ENCODE measurements at places on chromosomes 5 and 9.

- DNase-seq, result peak; percentile 64
These were observed 71.2 kb upstream of the PARP8 start for GRCh38 chr5:50595199-50595598.

GRCh38 chr5:154267516-154267915 is 77.0 kb downstream of the GALNT10 start:
- DNase-seq, result no peak

DNA sequence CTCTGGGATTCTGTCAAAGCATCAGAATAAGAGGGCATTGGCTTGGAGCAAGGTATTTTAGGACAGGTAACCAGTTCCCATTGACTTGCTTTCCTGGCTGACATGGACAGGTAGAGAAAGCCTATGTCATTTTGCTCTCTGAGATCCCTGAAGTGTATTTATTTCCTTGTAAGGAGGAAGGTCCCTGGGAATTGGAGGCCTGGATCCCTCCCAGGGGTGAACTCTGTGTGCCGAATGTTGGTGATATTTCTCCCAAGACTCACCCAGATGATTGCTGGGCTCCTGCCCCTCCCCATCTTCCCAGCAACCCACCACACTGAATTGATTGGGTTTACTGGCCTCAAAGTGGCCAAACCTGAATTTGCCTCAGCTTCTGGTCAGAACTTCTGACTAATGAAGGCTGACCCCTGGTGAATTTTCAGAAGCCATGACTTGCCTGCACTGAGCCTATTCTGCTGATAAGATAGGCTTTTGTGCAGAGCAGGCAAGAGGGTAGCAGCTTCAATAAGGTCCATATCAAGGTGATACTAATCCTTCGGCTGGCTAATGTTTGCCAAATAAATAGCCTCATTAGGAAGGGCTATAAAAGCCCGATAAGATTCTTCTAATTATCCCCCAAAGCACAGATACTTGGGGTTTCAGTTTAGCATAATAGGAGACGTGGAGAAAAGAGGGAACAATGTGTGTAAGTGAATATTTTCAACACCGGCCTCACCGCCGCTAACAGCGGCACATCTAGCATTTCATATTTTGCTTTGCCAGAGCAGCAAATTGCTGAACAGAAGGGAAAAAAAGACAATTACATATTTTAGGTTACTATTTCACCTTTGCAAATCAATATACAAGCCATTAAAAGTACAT is 152.9 kb upstream of the PITX1 start:
- DNase-seq, result no peak

DNA sequence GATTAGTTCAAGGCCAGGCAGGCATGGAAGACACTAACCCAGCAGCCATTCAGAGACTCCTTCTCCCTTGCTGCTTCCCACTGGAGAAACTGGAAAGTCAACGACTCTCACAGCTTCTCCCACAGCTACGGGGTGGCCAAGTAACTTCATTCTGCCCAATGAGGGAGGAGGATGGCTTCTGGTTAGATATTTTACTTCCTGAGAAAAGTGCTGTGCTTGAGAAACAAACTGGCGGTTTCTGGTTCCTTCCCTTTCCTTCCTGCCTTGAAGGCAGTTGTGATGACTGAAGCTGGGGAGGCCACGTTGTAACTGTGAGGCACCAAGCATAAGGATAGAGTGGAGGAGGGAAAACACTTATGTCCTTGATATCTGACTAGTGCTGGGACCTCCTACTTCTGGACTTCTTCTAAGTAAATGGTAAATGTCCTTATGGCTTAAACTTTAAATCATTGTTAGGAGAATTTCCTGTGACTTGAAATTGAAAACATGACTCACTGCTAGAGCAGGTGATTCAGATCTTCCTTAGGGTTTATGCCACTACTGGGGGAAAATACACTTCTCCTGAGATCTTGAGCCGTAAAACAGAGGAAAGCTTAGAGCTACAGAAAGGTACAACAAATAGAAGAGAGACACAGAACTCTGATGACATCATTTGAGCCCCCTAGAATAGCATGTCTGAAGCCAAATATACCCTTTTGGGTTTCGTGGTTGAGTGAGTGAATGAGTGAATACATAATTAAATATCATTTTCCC is 3.1 kb upstream of the GNPDA1 start:
- DNase-seq, result peak; percentile 98

DNA sequence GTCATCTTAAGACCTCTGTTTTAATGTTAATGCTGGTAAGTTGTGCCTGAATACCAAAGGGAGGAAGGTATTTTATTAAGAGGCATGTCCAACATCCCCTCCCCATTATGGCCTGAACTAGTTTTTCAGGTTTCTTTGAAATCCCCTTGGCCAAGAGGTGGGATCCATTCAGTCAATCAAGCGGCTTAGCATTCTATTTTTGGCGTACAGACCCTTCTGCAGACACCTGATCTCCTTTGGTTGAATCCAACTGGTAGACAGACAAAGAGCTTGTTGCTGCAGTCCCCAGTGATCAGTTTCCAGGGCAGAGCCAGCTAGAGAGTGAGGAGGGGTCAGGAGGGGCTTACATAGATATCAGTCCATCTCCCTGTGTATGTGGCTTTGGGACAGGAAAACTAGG is 7.9 kb upstream of the KCNMB1 start:
- DNase-seq, result no peak

DNA sequence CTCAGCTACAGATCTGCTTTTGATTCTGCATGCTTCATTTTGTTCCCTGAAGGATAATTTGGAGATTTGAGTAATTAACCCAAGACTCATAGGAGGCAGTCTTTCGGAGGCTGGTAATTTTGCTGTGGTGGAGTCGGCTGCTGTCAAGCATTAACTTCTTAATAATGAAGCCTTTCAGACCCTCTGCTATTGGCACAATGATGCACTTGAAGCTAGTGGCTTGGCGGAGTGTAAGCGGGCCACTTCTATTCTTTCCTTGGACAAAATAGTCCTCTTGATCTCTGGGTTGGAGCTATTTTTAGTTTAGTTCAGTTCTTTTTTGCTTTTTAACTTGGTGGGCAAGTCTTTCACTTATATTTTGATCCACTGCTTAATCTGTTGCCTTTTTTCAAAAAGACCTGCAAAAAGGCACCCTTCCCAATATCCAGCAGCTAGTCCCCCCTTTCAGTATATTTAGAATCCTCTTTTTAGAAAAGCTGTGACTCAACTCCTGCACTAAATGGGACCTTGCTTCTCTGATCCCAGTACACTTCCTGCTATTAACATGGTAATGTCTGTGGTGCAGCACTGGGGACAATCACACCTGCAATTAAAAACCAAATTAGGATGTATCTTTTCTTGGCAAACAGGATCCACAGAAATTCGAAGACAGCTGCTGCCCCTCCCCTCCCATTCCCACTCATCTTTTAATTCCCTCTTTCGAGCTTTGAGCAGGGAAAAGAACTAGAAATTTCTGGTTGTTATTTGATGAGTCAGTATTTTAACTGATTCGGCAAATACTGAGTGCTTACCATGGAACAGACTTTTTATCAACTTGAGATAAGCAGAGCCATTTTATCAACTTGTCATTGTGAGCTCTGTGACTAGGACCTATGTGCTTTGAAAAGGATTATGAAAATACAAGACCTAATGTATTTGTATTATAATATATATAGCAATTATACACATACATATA is 169.4 kb upstream of the ANKRD55 start:
- no peak for DNase-seq

DNA sequence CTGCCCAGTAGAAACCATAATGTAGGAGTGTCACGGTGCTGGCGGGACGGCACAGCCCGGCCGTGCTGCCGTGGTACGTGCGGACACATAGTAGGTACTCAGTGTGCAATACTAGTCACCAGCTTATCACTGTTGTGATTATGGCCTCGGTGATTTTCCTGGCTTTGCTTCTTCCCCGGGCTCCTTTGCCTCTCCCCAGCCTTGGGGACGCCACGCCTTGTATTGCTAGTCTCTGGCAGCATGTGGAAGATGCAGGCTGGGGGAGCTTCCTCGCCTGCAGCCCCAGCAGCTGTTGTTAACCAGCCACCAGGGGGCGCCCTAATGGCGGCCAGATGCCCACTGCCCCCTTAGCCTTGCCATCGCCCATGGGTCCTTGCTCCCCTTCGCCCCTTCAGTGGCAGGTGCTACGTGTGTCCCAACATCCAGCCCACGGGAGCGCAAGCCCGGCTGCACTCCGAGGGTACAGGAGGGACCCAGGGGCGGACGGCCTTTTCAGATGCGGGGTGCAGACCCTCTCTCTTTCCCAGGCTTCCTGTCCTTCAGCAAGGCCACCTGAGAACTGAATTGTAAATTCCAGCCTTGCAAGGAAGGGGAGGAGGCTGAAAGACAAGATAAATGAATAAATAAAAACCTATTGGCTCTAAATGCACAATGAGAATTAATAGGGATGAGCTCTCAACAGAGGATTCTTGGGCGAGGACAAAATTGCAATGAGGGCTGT is 8.0 kb downstream of the NTNG2 start:
- DNase-seq, result peak; percentile 42

DNA sequence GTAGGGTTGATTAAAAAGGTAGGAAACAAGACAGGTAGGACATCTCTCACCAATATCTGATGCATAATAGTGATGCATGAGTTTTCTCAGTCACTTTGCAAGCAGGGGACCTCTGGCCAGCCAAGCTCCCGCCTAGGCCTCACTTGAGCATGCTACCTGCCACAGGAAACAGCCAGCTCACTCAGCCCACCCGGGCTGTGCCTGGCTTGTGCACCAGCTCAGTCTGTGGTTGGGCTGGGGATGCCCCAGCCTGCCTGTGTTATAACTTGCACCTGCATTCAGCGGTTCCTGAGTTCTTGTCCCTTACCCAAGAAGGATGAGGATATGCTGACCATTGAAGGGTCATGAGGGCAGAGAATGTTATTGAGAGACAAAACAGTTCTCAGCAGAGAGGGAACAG is 172.8 kb upstream of the PLCXD3 start:
- no peak for DNase-seq

GRCh38 chr9:96383165-96383942 is at the start of gene SLC35D2:
Gene SLC35D2 (minus strand): TSS chr9:96383711. CDS start chr9:96383634, 77 bp downstream.
- DNase-seq, result peak; percentile 23

DNA sequence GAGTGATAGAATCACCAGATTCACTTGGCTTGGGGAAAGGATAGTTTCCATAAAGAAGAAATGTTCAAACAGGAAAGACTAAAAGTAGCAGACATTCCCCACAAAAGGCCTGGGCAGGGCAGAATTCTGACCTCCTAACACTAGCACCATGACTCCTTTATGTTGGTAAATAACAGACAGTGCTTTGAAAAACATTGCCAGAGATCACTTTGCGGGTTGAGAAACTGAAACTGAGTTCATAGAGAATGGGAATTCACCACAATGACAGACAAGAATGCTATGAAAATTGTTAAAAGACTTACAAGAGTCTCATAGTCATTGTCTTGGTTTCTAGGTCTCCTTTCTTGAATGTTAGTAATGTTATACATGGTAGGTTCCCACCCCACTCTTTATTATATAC is 172.5 kb upstream of the GLRA1 start:
- no peak for DNase-seq

DNA sequence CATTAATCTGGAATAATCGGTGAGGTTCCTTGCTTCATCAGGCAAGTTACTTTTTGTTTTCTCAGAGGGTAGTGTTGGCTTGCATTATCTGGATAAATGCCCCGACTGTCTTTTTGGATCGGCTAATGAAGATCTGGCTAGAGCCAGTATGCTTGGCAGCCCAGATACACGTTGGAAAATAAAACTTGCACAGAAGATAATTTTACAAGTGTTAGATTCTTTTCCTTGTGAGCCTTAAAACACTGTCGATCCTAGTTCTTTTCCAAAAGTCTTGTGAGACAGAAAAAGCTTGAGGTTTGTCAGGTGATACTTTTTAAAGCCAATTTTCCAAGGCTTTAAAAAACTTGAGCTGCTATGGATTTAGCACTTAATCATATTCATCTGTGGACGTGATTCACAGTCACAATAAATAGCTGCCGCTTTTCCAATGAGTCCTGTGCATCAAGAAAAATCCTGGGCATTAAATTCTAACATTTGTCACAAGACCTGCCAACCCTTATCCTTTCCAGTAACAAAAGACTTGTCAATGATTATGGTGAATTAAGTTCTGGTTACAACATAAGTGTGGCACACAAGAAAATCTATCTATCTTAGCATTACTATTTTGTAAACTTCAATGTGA is 68.5 kb downstream of the PRLR start:
- no peak for DNase-seq

DNA sequence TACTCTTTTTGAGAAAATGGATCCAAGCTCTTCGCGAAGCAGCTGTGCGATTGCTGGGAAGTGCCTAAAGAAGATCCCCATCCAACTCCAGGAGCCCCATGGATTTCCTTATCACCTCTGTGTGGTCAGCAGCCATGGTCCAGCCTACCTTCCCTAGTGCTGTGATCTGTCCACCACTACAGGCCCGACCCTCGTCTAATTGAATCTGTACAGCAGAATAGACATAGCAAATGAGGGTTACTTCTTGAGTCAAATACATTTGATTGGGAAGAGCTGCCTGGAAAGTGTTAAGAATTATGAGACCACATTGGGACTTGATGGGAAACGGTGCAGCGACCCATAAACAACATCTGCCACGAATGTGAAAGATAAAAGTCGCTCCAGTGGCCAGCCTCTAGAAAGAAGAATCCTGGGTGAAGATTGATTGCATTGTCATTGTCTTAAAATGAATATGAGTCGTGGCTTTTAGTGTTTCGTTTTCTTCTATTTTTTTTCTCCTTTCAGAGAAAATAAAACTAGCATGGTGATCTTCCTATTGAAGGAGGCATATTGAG is 118.4 kb downstream of the PAM start:
- DNase-seq, result no peak

GRCh38 chr5:6722015-6722414 is 8.8 kb downstream of the TENT4A start:
- no peak for DNase-seq

DNA sequence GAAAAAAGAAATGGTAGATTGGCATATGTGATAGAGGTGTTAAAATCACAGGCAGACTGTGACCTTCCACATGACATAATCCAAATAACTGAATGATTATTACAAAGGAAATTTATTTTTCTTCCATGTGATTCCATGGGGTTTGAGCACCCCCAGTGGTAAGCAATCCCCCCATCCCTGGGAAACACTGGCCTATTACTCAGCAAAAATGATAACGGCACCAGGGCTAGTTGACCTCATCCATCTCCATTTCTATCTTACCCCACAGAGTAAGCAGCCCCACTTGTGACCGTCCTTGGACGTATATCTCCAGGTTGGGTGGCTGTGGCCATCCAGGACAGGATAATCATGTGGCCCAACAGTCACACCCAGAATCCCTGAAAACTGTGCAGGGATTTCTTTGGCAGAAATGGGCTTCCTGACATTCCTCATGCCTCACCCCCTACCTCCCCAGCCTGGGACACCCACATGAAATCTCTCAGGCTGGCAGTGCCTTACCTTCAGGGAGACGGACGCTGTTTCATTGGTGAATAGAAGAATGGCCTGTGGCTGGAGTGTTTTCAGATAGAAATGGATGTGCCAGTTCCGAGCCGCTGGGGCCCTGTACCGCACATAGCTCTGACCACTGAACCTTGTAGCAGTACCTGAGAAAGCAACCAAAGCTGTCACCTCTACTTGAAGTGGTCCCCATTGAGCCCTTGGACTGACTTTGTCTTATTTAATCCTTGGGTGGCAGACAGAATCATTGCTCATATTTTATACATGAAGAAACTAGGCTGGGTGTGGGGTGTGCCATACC is 69.9 kb downstream of the SLC36A1 start:
- no peak for DNase-seq

Measured in Kasumi-1 (cell line).